PC-9 (cell line): ENCODE measurements at places on chromosomes 4 and X. TPM values are rescaled to one million over a fixed set of nuclear protein-coding genes. Genes with fewer than 3 reads are reported as not detected.

The UGT2B17 gene
- not detected in 2 replicates for total RNA-seq

DNA sequence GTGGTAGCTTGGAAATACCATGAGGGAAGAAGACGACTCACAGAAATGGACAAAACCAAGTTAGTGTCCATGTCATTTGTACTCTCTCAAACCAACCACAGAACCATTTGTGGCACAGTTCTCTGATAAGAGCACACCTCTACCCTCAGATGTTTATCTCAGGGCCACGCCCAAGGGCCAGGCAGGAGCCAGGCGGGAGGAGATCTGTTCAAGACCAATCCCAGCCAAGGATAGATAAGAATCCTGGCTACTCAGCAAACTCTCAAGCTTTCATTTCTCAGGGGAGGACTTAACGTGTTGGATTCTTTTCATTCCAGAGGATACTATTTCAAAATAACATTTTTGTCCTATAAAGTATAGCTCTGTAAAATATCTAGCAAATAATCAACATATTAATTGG is 95.0 kb downstream of the NYX start:
- DNase-seq, result peak; percentile 31

DNA sequence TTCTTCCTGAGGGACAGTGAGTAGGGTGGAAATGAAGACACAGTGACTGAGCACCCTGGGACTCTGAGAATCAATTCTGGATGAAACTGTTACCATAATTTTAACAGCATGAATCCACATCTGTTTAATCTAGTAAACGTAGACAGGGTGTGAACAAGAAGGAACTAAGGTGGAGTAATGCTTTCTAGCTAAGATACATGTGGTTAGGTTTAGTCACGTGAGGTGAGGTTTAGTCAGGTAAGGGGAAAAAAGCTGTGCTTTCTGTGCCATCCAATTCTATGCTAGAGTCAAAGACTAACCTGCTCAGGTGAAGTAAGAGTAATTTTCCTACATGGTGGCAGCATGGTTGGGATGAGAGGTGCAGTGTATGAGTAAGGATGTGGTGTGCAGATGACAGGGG is 54.0 kb upstream of the C4orf54 start:
- DNase-seq, result no peak

The BTC gene
- 4.5 TPM in 2 replicates for total RNA-seq

- peak; percentile 29 for DNase-seq
Measured at GRCh38 chrX:56726605-56727004, 2.4 kb upstream of the NBDY start.

DNA sequence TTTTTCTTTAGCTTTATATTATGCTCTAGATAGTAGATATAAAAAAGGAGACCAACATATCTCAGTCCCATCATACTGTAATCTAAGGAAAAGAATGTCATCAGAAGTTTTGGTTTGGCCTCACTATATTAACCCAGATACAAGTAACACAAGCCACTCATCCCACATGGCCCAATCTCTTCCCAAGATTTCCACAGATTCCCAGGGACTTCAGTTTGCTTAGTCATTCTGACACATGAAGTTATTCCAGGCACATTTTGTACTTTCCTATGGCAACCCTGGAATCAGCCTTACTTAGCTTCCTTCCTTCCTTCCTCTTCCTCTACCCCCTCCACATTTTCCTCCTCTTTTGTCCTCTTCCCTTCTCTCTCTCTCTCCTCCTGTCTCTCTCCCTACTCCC is 21.7 kb upstream of the DCLK2 start:
- no peak for DNase-seq

DNA sequence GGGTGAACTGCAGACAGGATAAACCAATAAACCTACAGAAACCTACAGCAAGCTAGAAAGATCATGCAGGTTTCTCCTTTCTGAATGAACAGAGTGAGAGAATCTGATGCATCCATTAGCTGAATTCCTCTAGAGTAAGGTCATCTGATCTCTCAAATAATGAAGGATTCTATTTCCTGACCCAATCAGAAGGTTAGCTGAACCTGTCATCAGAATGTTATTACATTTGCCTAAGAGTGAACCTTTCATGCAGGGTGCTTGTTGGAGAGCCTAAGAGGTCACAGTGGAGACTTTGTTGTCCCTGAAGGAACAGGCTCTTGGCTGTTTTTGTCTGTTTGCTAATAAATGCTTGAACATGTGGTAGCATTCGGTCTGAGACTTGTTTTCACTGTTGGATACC is 24.0 kb downstream of the MEPE start:
- DNase-seq, result no peak

The MAGEB16 gene
- not detected in 2 replicates for total RNA-seq

The PCYT1B gene
- not detected in 2 replicates for total RNA-seq

The CLGN gene
- total RNA-seq, result 0.35 and 0.38 TPM in 2 replicates

The RHOXF1 gene
- 0.81 TPM in 1 of 2 replicates, not detected in the other for total RNA-seq

- no peak for DNase-seq
Measured at GRCh38 chr4:52572936-52573485, 86.1 kb downstream of the USP46 start.

- no peak for DNase-seq
Measured at GRCh38 chr4:68708566-68708965, 38.1 kb upstream of the UGT2B15 start.

The EGFL6 gene
- total RNA-seq, result not detected in 2 replicates

- DNase-seq, result no peak
Measured at GRCh38 chr4:28913466-28913865, 1806.7 kb upstream of the PCDH7 start.

GRCh38 chr4:165627548-165627947 is 245.5 kb upstream of the TLL1 start:
- no peak for DNase-seq

DNA sequence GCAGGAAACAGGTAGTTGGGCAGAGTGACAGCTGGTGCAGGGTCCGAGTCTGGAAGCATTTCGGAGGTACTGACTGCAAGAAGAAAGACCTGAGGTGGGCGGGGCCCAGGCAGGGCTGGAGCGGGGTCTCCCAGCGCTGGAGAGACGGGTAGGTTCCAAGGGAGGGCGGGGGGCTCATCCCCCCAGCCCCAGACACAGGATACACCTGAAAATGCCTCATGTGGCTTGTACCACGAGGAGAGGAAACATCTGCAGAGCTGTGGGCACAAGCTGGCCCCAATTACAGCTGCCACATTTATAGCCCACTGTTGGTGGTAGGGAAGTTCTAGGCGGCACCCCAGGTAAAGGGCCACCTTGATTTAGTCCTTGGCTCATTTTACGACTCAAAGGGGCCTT is 38.0 kb downstream of the ELF4 start:
- DNase-seq, result no peak

DNA sequence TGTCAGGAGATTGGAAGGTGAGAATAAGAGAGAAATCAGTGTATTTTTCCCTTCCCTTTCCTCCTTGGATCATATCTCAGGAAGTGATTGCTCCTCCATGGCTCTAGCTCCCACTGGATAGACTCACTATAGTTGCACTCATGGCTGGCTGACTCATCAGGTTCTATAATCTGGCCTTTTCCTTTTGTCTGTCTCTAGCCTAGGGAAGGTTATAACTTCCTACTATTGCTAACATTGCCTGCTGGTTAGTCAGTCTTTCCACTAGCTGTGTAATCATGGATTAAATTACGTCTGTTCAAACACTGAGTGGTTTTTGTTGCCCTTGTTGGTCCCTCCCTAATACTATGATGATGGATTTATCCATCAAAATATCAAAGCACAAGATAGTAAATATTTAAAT is 195.5 kb upstream of the VEGFC start:
- peak; percentile 39 for DNase-seq

- no peak for DNase-seq
Measured at GRCh38 chr4:91527056-91527455, 776.7 kb upstream of the GRID2 start.

The OTC gene
- total RNA-seq, result not detected in 2 replicates

GRCh38 chr4:141643557-141643956 is 7.2 kb downstream of the IL15 start:
- DNase-seq, result no peak

GRCh38 chr4:36392024-36392423 is 110.6 kb downstream of the DTHD1 start:
- no peak for DNase-seq
